ENCODE measurements at places on chromosomes 16 and 17.

DNA sequence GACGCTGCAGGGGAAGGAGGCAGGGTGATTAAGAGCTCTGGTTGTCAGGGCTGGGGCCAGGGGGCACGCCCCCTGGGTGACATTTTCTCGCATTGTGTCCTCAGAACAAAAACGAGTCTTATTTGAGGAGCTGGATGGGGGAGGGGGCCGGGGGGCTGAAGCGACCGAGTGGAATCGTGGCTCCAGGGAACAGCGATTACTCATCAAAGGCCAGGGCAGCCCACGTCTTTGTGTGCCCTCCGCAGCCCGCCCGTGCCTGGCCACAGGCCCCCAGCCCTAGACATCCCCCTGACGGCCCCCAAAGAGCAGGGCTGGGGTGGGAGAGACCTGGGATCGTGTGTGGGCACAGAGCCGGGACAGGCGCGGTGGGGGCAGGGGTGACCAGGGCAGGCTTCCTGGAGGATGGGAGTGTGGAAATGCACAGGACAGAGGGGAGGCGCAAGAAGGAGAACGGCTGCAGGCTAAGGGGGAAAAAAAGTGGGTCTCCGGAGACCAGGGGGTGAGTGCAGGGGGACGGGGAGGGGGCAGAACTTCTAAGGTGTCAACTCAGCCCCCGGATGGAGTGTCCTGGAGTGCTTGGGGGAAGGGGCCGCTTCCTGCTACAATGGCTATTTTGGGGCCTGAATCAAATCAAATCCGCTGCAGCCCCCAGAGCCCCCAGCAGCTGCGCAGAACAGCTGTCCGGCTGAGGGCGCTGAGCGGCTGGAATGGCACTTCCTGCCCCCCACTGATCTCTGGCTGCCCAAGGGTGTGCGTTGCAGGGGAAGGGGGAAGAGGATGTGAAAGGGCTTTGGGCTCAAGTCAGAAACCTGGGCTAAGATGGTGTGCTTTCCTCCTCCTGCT lies 24.0 kb upstream of the PHB1 start:
- no peak for DNase-seq

GRCh38 chr17:38663964-38664644 lies 10.7 kb downstream of the EPOP start:
- no peak for DNase-seq

GRCh38 chr16:1771188-1771863 lies at the start of gene NME3:
NME3 (minus strand) TSS chr16:1771543; CDS start chr16:1771534, 9 bp downstream.
- peak; percentile 73 for DNase-seq

GRCh38 chr17:59870482-59870881 lies 22.3 kb downstream of the TUBD1 start:
- no peak for DNase-seq

GRCh38 chr17:77344038-77344437 lies 203.3 kb downstream of the SEC14L1 start:
- DNase-seq: no peak

DNA sequence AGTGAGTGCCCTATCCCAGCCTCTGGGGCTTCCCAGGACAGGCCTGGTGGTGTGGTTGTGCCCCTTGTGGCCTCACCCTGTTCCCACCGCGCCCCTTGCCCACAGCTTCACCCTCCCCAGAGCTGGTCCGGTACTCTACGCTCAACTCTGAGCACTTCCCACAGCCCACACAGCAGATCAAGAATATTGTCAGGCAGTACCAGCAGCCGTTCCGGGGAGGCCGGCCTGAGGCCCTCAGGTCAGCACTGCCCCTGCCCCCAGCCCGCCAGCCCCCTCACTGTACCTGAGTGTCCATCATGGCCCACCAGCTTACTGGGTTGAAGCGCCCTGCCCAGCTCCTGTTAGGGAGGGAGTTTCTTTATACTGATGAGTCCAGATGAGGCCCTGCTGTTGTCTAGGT lies 32.3 kb upstream of the ALKBH5 start:
- DNase-seq: no peak

Data from activated gamma-delta T cell treated with Interleukin-2 at 50 U/mL for 16 hours (primary cell).